Activated CD4-positive, alpha-beta T cell treated with anti-CD3 and anti-CD28 coated beads, Interleukin-2, Interleukin-4, amounts not matched to agents 100 ng/mL and 50 ng/mL, durations not matched to agents 16 hours and 8 hours (primary cell): ENCODE measurements at places on chromosomes 1 and 21.

- no peak for DNase-seq
These were observed 113.6 kb upstream of the IGSF21 start for GRCh38 chr1:17994046-17994445.

- no peak for DNase-seq
These were observed 114.9 kb downstream of the CASZ1 start for GRCh38 chr1:10681296-10682107.

- peak; percentile 93 for DNase-seq
These were observed 12.1 kb downstream of the MCL1 start for GRCh38 chr1:150567341-150567716.

DNA sequence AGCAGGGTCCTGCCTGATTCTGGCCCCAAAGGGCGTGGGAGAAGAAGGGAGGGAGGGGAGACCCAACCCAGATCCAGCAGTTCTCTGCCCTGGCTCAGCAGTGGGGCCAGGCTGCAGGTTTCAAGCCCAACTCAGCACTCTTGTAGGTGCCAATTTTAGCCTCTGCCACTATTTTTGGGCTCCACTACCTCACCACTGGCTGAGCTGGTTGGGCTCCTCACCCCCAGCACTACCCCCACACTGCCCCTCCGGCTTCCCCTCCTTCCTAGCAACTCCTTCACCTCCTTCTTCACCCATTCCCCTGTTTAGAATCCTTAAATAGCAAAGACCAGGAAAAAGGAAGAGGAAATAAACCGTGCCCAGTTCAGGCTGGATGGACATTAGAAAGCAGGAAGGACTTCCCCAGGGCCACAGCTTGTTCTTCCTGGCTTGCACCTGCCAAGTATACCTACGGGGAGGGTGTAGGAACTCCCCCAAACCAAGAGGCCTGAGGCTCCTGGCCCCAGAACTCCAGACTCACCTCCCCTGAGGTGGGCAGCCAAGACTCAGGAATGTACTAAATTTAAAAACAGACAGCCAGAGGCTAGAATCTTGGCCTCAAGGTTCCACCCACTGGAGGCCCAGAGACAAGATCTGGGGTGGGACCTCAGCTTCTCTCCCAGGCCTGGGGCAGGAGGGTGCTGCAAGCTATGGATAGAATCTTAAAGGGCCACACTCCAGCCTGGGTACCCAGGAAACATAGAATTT, 1.4 kb upstream of the ARHGEF2 start:
- no peak for DNase-seq

DNA sequence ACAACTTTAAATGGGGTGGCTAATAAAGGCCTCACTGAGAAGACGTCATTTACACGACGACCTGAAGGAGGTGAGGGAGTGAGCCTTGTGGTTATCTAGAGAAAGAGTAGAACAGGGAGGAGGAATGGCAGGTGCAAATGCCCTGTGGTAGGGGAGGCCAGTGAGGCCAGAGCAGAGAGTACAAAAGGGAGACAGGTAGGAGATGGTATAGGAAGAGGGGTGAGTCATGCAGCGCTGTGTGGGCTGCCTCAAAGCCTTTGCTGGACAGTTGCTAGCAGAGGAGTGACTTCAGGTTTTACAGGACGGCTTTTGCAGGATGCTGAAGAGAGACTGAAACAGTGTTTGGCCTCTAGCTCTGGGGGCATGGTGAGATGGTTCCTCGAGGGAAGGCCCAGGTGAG, 116.0 kb downstream of the IER5 start:
- DNase-seq: no peak

- no peak for DNase-seq
These were observed 130.7 kb upstream of the BMP8A start for GRCh38 chr1:39360731-39361130.

- peak; percentile 64 for DNase-seq
These were observed at the start of gene CFAP126 for GRCh38 chr1:161367684-161368400. CFAP126 (minus strand) TSS chr1:161367876; CDS start chr1:161367868, 8 bp downstream.

- no peak for DNase-seq
These were observed 44.2 kb downstream of the MAP3K7CL start for GRCh38 chr21:29174607-29175013.

GRCh38 chr1:107637101-107637500, 327.9 kb downstream of the VAV3 start:
- no peak for DNase-seq

DNA sequence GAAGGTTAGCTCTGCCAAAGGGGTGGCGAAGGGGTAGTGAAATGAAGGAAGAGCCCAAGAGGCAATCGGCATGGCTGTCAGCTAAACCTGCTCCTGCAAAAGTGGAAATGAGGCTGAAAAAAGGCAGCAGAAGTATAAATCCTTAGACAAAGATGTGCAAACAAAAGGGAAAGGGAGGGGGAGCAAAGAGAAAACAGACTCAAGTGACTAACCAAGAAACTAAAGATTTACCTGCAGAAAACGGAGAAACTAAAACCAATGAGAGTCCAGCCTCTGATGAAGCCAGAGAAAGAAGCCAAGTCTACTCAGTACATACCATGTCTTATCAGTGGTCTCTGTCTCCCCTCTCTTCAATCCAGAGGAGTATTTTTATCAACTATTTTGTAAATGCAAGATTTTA, 25.4 kb downstream of the SCAF4 start:
- DNase-seq: no peak

DNA sequence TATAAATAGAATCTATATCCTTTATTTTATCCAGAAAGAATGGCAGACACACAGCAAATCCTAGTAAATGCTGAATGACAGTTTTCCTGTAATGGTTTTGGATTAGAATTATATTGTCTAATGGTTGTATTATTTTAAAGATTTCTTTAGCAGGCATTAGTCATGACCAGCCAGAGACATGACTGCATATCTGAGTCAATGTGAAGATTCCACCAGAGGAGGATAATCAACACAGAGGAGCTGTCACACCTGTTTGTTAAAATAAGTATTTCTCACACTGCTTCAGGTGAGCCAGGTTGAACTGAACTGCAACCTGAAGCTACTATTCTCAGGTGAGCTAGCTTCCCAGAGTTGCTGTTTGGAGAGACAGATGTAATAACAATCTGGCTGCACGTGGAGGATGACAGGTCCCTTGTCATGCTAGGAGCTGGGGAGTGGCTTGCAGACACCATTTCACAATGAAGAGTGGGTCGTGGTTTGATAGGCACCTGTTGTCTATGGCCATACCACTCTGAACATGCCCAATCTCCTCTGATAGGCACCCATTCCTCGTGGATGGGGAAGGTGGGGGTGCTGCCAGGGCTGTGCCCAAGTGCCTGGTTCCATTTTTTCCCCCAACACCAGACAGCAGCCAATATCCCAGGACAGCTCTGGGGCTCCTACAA, 94.3 kb downstream of the KCNJ6 start:
- DNase-seq: no peak

DNA sequence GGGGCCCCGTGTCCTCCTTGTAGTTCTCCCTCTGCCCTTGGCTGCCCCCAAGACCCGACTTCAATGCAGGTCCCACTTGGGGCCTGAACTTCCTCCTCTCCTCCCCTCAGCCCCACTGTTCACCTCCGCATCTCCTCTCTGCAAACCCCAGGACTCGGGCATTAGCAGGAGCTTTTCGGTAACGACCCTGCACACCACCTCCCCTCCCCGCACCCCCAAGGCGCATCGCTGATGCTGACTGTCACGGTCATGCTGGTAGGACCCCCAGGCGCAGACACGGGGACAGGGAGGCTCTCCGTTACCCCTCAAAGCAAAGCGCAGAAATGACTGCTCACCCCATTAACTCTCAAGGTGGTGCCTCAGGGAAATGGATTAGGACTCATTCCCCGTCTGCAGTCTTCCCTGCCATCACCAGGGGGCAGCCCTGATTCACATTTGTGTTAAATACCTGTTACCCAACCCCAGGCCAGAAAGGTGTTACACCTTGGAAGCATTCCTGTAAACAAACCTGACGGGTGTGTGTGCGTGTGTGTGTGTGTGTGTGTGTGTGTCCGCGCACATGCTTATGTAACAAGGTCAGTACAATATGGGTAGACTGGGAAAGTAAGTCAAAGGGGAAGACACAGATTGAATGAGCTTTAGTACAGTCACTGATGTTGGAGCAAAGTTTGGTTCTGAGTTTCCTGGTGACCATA, 6.4 kb upstream of the GUCA2B start:
- DNase-seq: peak; percentile 69

GRCh38 chr21:46146856-46147255, 8.5 kb downstream of the FTCD start:
- no peak for DNase-seq

DNA sequence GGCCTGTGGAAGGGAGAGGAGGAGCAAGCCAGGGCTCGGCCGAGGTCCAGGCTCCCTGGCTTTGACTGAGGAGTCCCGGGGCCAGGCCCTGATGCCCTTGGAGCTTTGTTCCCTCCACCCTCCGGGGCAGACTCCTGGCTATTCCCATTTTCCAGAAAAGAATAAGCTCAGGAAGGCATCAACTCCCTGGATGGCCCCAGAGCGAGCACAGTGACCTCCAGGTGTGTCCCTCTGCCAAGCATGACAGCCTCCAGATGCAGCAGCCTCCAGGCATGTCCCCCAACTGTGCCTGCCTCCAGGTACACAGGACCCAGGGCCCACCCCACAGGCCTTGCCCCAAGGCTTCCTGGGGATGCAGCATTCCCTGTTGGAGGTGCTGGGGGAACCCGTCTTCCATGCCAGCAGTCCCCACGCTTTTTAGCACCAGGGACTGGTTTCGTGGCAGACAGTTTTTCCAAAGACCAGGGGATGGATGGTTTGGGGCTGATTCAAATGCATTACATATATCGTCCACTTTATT, 15.7 kb upstream of the ARHGEF16 start:
- no peak for DNase-seq

GRCh38 chr1:244049162-244050013, 1.7 kb upstream of the ZBTB18 start:
- no peak for DNase-seq

GRCh38 chr1:86380257-86380861, 15.8 kb downstream of the ODF2L start:
- DNase-seq: peak; percentile 33
